ENCODE measurements at places on chromosomes 12 and 14. TPM values are rescaled to one million over a fixed set of nuclear protein-coding genes. Genes with fewer than 3 reads are reported as not detected.

Gene EXD2
- polyA plus RNA-seq: 17.7 TPM

Gene C12orf50
- not detected for polyA plus RNA-seq

Gene PTCSC3
- not detected for polyA plus RNA-seq

Gene NRL
- 0.91 TPM for polyA plus RNA-seq

Gene PLEKHD1
- 0.01 TPM for polyA plus RNA-seq

Gene CCND2
- polyA plus RNA-seq: 1.4 TPM

Gene MYBPC1
- not detected for polyA plus RNA-seq

Gene CCDC38
- polyA plus RNA-seq: not detected

Gene TBC1D30
- polyA plus RNA-seq: 0.22 TPM

- peak; percentile 52 for DNase-seq
Measured at GRCh38 chr12:13425766-13426165, 229.2 kb downstream of the EMP1 start.

GRCh38 chr12:64673490-64674169 is 63.3 kb downstream of the RASSF3 start:
- no peak for DNase-seq

DNA sequence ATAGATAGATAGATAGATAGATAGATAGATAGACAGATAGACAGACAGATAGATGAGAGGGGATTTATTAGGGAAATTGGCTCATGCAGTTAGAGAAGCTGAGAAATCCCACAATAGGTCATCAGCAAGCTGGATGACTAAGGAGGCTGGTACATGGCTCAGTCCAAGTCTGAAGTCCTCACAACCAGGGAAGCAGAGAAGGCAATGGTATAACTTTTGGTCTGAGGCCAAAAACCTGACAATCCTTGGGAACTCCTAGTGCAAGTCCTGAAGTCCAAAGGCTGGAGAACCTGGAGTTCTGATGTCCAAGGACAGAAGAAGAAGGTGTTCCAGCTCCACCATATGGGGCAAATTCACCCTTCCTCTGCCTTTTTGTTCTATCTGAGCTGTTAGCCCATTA is 517.6 kb upstream of the ATP2B1 start:
- DNase-seq: no peak

GRCh38 chr14:103716091-103716801 is 636 bp downstream of the ZFYVE21 start:
- DNase-seq: no peak

- DNase-seq: no peak
Measured at GRCh38 chr14:22265319-22266141, 323.5 kb downstream of the DAD1 start.

DNA sequence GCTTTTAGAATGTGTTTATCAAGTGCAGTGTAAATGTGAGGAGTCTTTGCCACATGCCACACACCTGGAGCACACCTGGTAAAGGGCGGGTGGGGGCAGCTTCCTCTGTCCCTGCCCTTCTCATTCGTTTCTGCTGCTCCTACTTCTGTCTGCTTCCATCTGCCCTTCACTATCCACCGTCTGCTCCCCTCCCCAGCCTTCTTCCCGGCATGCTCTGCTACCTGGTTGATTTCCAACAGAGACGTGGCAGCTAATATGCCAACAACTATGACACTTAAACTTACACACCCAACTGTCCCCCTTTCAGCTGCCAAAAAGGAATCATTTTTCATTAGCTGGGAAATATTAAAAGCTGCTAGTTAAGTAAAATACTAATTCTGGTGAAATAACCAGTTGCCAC is 9.1 kb upstream of the CARMIL3 start:
- no peak for DNase-seq

GRCh38 chr12:3122841-3123678 is 45.9 kb downstream of the TSPAN9 start:
- no peak for DNase-seq

- DNase-seq: no peak
Measured at GRCh38 chr12:75877763-75878621, 153.6 kb downstream of the PHLDA1 start.

- no peak for DNase-seq
Measured at GRCh38 chr14:91376547-91377477, 40.8 kb downstream of the CCDC88C start.

GRCh38 chr12:104520242-104520900 is 63.6 kb downstream of the CHST11 start:
- DNase-seq: no peak

DNA sequence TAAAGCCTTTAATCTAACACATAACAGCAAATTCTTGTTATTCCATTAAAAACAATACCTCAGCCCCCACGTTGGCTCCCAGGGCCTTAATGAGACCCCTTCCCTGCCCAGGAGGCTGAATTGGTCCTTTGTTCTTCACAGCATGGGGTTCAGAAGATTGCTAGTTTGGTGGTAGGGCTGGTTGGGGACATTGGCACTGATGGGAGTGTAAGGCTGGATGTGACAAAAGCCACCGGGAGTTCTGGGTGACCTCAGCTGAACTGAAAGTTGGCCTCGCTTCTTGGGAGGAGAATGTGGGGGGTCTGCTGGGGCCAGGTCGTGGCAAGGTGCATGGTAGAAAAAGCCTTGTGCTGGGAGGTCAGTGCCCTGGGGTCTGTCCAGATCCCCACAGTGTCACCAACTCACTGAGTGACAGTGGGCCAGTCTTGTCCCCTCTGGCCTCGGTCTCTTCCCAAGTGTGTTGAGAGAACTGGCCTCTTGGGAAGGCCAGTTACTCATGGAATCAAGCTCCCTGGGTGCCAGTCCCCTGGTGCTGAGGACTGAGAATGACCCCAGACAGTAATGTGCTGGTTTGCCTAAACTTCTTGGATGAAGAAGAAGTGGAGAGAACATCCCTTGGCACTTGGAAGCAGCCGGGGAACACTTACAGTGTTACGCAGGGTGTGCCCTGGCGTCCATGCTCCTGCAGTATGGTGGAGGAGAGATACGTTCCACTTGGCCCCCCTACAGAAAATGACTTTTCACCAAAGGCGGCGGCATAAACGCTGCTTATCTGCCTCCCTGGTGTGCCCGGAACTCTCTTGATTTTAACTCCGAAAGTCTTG is 283.7 kb upstream of the RTL1 start:
- no peak for DNase-seq

GRCh38 chr12:121288158-121288845 is 8.2 kb downstream of the CAMKK2 start:
- DNase-seq: no peak

- DNase-seq: no peak
Measured at GRCh38 chr14:101178184-101179072, 274.9 kb upstream of the RTL1 start.

DNA sequence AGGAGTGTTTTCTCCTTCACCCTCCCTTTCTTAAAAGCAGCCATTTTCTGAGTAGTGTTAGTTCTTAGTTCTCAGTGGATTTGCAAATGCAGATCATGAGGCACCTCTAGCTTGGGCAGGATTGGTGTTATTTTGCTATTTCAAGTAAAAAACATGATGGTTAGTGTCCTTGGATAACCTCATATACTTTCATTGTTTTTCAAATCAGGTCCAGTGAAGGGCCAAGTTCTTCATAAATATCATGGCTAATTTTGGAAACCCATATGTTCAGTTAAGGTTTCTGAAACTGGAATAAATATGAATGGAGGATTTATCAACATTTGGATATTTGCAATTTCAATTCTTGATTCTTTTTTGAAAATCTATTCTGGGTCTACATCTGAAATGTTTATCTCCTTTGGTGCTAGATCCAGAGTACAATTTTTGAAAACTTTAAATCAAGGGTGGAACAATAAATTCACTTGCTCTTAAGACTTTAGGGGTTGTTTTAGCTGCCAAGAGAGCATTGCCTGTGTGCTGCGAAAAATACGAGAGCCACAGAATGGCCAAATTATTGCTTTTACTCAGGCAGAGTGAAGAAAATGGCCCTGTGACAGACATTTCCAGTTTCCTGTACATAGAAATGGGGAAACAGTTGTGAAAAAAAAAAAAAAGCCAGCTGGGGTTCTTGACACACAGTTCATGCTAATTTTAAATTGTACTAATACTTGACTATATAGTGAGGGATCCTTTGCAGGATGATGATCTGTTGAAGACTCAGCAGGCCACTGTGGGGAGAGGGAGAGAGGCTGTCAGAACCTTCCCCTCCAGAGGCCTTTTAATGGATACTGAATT is 104.6 kb downstream of the BICD1 start:
- no peak for DNase-seq

DNA sequence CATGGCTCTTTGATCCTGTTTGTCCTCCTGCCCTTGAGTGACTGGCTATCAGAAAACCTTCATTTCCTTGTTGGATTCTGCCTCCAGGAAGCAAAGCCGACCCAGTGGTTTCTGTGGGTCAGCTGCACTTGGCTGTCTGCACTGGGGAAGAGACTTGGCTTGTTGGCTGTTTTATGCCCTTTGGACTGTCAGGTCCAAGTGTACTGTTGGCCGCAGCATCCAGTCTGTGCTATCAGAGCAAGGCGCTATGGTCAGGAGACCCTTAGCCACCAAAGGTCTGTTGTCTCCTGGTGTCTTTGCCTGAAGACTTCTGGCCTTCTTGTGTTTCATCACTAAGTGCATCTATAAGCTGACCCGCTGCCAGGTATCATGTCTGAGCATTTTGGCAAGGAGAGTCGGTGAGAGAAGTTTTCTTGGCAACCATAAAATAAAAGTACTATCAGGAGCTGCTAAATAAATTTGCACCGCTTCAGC is 177.4 kb upstream of the HIF1A start:
- DNase-seq: no peak

DNA sequence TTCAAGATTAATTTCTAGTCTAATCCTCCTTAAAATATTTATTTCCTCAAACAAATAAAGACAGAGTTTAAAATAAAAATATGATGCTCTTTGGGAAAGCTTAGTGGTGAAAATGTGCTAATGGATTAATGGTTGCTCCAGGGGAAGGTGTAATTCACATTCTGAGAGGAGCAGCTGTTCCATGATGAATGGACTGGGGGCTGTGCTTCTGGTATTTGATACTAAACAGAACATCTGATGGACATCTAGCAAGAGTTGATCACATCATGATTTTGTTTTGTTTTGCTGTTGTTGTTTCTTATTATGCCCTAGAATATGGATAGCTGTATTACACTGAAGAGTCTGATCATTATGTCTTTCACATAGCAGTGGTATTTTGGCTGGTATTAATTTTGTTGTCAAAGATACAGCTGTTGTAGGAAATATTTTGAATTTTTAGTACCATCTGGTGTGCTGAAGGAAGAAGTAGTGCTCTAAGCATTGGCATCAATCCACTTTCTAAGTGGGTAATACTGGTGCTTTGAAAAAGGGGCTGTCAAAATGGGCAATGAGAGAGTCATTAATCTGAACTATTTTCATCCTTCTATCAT is 296.4 kb downstream of the ADAMTS20 start:
- no peak for DNase-seq

- no peak for DNase-seq
Measured at GRCh38 chr12:121657305-121658008, 12.0 kb downstream of the MORN3 start.

GRCh38 chr14:69593018-69593677 is 18.2 kb upstream of the SUSD6 start:
- DNase-seq: no peak

GRCh38 chr14:103546652-103547454 is 15.6 kb downstream of the BAG5 start:
- DNase-seq: no peak

DNA sequence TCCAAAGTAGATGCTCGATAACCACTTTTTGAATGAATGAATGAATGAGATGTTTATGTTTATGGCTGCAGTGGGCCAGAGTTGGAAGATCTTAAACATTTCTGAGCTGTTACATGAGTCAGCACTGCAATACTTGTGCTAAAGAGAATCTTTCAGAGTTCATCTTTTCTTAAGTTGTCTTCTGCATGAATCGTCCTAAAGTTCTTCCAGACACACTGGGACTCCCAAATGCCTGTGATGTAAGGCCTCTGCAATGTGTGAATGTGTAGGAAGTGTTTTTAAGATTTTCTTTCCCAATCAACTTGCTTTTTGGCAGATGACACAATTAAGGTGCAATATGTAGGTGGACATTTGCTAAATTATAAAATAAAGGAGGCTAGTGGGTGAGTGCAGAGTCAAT is 50.3 kb upstream of the TRIM9 start:
- DNase-seq: no peak

GRCh38 chr14:102164965-102165364 is 25.3 kb downstream of the WDR20 start:
- no peak for DNase-seq

DNA sequence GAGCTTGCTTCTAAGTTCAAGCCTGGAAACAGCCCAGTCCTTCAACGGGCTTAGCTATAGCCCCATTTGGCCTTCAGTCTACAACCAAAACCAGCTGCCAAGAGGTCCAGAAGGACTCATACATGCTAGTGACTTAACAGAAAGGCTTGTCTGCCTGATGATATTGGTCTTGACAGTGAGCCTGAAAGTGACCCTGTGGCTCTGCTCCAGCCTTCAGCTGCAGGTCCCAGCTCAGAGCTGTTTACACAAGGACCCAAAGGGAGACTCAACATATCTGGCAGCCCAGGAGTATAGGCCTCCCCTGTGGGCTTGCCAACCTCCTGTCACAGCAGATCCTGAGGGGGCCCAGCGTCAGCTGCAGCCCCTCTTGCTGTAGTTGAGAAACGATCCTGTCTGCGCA is 27.5 kb downstream of the COX16 start:
- no peak for DNase-seq

DNA sequence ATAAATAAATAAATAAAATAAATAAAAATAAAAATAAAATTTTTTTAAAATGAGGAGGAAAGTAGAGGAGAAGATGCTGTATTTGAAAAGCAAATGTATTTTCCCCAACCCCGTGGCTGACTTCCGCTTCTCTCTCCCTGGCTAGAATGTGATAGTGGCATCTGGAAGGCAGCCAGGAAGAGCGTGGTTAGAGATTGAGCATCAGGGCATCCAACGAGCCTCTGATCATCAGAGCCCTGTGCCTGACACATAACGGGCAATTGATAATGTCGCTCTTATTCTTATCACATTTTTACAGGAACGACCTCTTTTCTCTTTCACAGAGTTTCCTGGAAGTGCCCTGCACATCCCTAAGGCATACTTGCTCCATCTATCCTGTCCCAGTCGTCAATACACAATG is 496.9 kb upstream of the TMEM132C start:
- DNase-seq: no peak

DNA sequence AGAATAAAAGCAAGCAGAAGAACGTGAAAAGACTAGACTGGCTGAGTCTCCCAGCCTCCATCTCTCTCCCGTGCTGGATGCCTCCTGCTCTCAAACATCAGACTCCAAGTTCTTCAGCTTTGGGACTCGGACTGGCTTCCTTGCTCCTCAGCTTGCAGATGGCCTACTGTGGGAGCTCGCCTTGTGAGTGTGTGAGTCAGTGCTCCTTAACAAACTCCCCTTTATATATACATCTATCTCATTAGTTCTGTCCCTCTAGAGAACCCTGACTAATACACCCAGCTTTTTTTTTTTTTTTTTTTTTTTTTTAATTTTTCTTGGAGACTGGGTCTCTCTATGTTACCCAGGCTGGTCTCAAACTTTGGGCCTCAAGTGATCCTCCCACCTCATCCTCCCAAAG is 46.9 kb downstream of the ACTN1 start:
- DNase-seq: no peak

DNA sequence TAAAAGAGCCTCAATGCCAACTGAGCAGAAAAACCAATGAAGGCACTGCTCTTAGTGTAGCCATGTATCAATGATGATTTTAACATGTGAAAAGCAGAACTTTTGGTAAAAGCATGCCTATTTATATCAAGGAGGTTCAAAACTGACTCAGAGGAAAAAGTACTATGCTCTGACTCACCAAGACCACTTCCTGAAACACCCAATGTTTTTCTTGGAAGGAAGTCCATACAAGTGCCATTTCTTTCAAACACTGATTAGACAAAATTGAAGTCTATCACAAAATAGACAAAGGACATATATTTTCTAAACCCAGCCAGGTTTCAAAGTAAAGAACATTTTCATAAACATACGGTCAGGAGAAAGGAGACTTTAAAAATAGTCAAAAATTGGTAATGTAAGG is 88.6 kb downstream of the EPS8 start:
- peak; percentile 75 for DNase-seq
